Activated gamma-delta T cell (primary cell): ENCODE measurements at places on chromosomes 11 and 22.

- DNase-seq, result no peak
Observed at GRCh38 chr11:117559698-117560097, 232.0 kb downstream of the CEP164 start.

GRCh38 chr22:44822534-44822933, 70.2 kb downstream of the ARHGAP8 start:
- DNase-seq, result no peak

- DNase-seq, result no peak
Observed at GRCh38 chr11:36123336-36124101, 165.7 kb downstream of the COMMD9 start.

DNA sequence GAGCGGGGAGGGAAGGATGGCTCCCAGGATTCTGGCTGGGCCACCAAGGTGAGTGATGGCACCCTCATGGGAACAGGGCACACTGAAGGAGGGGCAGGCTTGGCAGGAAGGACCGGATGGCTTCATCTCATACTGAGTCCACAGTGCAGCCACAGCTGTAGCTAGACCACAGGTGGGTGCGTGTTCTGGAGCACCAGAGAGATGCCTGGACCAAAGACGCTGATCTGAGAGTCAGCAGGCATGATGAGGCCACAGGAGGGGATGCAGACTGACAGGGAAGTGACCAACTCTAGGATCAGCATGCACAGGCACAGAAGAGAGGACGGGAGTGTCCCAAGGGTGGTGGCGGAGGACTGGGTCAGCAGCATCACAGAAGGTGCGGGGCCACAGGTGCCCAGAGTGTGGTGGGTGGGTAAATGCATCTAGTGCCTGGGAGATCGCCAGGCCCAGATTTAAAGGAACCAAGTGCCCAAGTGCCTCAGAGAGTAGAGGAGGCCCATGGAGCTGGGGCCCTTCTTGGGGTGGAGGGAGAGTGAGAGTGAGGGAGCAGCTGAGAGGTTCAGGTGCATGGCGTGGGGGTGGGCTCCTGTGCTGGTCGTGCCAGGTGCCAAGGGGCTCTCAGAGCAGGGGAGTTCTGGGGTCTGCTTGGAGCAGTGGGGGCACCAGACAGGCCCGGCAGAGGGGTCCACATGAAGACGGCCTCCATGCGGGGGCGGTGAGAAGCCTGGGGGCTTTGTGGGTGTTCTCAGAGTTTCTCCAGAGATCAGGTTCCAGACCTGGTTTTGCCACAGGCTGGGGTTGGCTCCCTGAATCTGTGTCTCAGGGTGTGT, 113.7 kb downstream of the CEP164 start:
- DNase-seq, result no peak

- DNase-seq, result no peak
Observed at GRCh38 chr11:132962041-132962440, 570.3 kb downstream of the OPCML start.

DNA sequence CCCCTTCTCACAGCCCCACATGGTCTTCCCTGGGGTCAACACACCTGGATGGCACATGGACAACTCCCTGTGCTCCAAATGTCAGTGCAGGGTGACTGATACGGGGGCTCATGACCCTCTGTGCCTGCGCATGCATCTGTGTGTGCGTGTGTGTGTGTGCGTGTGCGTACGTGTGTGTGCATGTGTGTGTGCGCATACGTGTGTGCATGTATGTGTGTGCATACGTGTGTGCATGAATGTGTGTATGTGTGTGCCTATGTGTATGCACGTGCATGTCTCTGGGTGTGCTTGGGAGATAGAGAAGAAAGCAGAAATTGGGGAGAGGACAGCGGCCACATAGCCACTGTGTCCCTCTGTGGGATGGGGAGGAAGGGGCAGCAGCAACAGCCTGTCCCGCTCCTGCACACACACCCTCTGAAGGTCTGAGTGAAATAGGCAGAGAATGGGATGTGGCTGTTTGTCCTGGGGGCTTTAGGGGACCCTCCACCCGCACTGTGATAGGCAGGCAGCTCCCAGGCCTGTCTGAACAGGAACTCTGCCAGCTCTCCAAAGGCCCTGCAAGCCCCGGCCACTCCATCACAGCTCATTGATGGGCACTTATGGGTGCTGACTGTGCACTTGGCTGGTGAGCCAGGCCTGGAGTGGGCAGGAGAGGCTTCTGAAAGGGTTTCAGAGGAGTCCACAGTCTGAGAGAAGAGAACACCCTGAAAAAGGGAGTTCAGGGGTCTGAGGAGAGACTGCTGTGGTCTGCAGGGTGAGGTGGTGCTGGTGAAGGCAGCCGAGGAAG, 28.7 kb upstream of the PICK1 start:
- DNase-seq, result no peak

GRCh38 chr11:18225913-18226312, 10.7 kb downstream of the SAA4 start:
- no peak for DNase-seq

DNA sequence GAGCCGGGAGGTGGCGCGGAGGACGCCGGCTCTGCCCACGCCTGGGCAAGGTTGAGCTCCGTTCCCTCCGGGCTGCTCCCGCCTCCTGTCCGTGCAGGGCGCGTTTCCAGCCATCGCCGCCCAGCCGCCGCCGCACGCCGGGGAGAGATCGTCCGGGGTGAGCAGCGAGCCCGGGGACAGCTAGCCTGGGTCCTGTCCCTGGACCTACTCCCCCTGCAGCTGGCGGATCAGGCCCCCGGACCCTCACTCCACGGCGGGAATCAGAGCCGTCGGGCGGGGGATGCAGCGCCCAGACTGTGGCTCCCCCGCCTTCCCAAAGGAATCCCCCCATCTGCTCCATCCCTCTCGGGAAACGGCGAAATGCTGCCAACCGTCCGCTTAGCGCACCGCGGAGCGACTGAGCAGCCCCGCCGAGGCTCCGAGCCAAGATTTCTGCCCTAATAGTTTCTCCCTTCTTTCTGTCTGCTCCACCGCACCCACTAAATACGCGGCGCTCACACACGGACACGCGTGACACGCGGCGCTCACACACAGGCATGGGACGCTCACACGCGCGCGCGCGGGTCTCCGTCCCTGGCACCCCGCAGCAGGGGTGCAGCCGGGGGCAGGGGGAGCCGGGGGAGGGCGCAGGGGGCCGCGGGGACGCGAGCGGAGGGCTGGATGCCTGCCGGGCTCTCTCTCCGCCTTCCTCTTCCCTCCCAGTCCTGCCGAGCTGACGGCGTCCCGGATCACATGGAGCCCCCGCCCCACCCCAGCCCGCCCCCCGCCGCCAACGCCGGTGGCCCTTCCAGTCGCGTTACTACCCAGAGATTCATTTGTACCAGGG, at the start of gene KCNJ5:
KCNJ5 (plus strand) TSS at position 814 of the 826 bp plus-strand sequence. CDS start 19,918 bp downstream, outside the sequence.
- no peak for DNase-seq

DNA sequence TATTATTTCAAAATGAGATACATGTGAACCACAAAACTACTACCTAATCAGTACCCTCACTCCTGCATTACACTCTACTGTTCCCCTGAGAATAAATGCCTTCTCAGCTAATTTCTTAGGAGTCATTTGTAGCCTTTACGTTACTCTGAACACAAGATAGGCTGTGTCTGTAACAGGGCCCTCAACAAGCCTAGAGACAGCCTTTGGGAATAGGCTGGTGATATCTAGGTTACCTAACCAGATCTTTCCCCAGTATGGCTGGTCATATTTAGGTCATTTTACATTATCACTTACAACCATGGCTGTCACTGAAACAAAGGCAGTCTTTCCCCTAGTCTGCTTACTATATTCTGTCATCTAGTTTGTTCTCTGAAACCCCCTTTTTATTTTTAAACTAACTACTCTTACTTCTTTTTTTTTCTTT, 14.2 kb downstream of the ATM start:
- DNase-seq, result no peak

- no peak for DNase-seq
Observed at GRCh38 chr11:86151174-86152005, 82.5 kb upstream of the PICALM start.

- DNase-seq, result no peak
Observed at GRCh38 chr11:66100272-66101065, 30.4 kb downstream of the PACS1 start.

DNA sequence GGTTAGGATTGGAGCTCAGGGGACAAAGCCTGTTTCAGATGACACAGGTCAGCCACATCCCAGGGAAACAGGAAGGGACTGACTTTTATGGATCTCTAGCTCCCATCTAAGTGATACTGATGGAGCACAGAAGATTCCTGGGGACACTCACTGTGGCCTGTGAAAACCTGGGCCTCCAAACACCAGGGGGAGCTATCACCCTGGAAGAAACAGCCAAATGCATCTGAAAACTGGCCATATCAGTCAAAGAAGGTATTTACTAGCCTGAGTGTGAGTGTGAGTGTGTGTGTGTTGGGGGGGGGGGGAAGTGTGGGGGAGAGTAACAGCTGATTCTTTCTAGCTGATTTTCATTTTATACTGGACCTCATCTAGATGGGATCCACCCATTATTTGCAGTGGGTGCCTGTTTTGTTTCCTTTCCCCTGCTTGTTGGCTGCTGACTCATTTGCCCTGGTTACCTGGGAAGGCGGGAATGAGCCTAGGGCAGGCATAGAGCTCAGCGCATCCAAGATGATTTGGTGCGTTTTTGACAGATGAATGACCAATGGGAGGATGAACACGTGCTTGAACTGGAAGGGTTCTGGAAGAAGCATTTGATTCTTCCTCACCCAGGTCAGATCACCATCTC, 284.0 kb downstream of the KIRREL3 start:
- DNase-seq, result no peak
